Activated T-helper 1 cell treated with anti-CD3 and anti-CD28 coated beads, Interleukin-2, amount 50 U/mL, for 16 hours (primary cell): ENCODE measurements at places on chromosomes 3 and 15.
A peak's percentile ranks its signal among the peaks of the same experiment; 100 is the strongest.

- no peak for DNase-seq
These were observed 16.7 kb upstream of the PIGZ start for GRCh38 chr3:196985298-196985697.

DNA sequence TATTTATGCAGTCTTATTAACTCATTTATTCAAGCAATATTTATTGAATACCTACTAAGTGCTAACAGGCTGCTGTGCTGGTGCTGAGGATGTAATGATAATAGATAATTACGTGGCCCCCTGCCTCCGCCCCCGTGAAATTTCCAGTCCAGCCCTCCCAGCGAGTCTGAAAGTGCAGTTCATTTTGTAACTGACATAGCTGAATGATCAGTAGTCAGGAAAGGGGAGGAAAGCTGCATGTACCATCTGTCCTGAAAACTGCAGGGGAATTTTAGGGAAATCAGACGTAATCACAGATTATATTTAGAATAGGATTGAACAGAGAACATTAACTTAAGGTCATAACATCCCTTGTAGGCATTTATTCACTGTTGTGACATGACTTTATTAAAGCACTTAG is 736.8 kb downstream of the MCTP2 start:
- no peak for DNase-seq

DNA sequence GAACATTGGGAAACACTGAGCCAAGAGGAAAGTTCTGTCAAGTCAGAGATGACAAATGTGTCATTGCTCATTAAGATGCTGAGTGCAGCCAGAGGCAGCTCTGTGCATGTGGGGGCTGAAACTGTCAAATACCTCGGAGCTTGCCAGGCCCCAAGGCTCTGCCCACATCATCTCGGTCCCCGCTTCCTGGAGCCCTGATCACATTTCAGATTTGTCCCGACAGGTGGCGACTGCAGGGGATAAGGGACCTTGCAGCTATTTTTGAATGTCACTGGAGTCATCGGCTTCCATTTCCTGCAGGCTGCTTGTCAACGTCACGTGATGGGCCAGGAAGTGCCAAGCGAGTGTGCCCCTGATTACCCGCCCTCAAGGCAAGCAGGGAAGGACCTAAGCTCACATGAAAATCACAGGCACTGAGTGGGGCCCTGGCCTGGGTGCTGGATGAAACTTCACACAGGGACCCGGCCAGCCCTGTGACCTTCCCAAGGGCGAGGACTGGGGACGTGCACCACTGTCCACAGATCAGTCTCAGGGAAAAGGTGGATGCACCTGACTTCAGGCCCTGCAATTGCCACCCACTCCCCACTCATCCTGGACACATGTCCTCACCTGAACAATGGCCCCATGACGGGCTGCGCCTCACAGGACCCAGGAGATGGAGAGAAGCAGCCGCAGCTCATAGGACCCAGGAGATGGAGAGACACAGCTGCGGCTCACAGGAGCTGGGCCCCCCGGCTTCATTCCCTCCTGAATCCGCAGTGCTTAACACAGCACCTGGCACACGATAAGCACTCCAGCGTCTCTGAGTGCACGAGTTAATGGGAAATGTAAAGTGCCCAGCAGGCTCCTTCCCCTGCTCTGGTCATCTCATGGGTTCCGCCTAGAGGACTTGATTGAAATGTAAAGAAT is 73.4 kb downstream of the NUP210 start:
- DNase-seq = peak; percentile 56

DNA sequence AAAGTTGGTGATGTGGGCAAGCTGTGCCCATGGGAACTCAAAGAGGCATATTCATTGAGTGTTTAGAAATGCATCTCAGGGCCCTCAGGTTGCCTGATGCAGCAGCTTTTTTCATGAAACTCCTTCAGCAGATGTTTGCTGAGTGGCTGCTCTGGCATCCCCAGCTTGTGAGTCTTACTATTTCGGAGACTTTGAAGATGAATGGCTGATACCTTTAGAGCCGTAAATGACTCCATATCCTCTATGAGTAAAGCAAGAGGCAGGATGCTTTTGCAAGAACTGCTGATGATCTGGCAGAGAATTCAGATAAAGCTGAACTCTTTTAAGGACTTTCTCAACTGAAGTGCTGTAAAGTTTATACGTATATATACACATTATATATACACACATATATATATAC is 384.3 kb downstream of the CACNA2D3 start:
- DNase-seq = no peak

- no peak for DNase-seq
These were observed 2.9 kb upstream of the EPHB3 start for GRCh38 chr3:184558726-184559125.

DNA sequence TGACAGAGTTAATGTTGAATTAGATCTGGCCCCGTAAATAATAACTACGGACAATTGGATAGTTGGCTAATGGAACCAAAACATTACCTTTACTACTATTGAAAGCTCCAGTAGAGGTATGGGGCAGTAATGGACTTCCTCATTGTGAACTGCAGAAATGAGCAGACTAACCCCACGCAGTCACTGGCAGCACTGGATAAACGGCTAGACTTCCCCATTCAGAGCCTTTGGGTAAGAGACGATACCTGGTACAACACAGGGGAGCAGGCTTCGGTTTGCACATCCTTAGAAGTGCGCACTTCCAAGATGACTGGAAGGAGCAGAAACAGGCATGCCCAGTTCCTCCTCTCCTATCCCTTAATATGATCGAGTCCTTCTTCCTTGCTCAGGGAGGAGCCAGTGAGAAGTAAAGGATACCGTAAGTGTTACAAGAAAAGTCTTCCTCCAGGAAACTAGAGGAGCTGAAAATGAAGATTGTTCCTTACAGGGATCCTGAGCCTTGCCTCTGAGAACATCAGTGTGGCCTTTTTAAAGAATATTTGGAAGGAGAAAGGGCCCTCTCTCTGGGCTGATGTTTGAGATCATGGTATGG is 100.5 kb upstream of the NECTIN3 start:
- DNase-seq = no peak

GRCh38 chr3:3013317-3014052 is 96.7 kb downstream of the IL5RA start:
- DNase-seq = no peak

GRCh38 chr15:67021455-67021854 is 43.9 kb upstream of the SMAD3 start:
- no peak for DNase-seq

- DNase-seq = no peak
These were observed 341.4 kb downstream of the NAALADL2 start for GRCh38 chr3:175200391-175201095.

GRCh38 chr15:58627701-58628100 is 121.8 kb downstream of the ADAM10 start:
- DNase-seq = no peak

- DNase-seq = no peak
These were observed 105.7 kb downstream of the LRTM1 start for GRCh38 chr3:54822206-54822605.

DNA sequence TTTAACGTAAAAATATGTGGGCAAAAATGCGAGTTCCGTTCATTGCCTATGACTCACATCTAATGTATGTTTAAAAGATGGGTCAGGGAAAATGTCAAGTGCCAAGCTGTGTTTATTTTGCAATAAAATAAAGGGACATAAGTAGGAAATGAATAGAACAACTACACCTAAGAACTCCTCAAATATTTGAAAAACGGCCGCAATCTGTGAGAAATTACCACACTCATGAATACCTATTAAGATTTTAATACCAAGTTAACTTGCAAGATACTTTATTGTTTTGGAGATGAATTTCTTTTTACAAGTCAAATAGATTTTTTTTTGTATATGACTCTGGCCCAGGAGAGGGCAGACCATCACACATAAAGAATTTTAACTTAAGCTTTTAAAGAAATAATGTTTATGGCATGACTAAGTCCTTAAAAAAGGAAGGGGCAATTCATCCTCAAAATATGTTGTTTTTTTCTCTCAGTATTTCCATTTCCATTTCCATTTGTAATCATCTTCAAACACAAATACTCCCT is 152.7 kb downstream of the SUCNR1 start:
- DNase-seq = no peak

DNA sequence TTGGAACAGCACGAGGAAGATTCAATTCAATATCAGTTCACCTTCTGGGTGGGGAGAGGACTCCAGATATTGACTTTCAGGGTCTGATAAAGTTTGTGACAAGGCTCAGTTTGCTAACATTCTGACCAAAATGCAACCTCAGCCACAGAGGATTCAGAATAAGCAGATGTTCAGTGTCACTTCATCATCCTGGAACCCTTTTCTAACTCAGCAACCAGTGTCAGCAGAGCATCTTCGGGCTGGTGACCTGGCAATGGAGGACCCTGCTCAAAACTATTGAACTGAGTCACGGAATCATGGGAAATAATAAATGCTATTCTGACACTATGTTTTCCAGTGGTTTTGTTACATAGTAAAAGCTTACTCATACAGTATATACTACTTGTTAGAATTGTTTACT is 433.4 kb upstream of the CFAP20DC start:
- no peak for DNase-seq

DNA sequence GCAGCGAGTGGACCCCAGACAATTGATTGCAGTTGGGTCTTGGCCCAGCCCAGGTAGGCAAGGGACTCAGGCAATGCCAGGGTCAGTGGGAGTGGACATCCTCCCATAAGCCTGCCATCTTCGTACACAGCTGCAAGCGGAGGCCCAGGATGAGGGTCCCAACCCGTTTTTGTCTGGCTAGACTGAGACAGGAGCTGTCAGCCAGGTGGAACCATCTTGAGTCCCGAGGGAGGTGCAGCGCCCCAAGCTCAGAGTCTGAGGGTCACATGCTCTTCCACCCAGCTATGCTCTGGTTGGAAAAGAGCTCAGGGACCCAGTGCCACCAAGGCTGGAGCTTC is 22.6 kb upstream of the IP6K2 start:
- DNase-seq = no peak

DNA sequence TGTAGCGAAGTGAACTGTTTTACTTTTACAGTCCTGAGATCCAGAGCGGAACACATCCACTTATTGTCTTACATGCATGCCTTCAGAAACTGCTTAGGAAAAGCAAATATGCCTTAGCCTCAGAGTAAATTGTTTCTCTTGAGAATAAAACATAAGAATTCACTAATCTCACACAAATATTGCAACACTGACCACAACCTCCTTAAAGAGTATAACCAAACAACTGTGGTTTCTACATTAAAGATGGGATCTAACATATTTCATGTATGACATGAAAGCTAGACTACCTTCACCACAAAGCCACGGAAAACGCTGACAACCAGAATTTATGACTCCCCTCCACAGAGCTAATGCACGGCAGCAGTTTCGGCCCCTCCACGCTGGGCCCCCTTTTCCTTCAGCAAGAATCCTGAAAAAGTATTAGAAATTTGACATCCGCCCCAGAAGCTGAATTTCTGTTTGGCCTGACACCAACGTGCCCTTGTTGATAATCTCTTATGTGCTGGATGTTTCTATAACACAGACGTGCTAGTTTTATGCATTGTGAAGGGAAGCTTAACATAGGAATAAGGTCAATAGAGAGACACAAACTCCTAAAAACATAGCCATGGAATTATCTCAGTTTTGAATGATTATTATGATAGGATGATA is 84.6 kb downstream of the GREM1 start:
- no peak for DNase-seq

GRCh38 chr15:62770752-62771151 is 271.8 kb upstream of the TPM1 start:
- DNase-seq = no peak

GRCh38 chr15:52790169-52790708 is at the start of gene ONECUT1:
ONECUT1 (minus strand) TSS chr15:52790336; CDS start chr15:52789884, 452 bp downstream.
- DNase-seq = peak; percentile 44

DNA sequence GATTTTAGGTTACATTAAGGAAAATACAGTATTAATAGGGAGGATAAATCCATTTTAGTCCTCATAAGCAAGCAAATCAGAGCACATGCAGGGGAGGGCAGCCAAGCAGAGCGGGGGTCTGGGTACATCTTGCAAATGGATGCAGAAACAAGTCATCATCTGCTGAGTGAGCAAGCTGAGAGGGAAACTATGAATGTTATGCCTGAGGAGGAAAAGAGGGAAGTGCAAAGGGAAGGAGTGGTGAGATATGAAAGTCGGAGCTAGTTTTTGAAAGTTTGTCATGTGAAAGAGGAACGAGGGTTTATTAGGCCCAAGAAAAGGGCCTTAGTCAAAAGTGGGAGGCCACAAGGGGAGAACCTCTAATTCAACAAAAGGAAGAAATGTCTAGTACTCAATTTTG is 15.4 kb downstream of the PTX3 start:
- no peak for DNase-seq

GRCh38 chr15:53665930-53666329 is 93.5 kb downstream of the WDR72 start:
- DNase-seq = no peak

GRCh38 chr3:168442502-168442901 is 346.8 kb upstream of the GOLIM4 start:
- no peak for DNase-seq

GRCh38 chr15:81117136-81117535 is 16.9 kb upstream of the CFAP161 start:
- no peak for DNase-seq

DNA sequence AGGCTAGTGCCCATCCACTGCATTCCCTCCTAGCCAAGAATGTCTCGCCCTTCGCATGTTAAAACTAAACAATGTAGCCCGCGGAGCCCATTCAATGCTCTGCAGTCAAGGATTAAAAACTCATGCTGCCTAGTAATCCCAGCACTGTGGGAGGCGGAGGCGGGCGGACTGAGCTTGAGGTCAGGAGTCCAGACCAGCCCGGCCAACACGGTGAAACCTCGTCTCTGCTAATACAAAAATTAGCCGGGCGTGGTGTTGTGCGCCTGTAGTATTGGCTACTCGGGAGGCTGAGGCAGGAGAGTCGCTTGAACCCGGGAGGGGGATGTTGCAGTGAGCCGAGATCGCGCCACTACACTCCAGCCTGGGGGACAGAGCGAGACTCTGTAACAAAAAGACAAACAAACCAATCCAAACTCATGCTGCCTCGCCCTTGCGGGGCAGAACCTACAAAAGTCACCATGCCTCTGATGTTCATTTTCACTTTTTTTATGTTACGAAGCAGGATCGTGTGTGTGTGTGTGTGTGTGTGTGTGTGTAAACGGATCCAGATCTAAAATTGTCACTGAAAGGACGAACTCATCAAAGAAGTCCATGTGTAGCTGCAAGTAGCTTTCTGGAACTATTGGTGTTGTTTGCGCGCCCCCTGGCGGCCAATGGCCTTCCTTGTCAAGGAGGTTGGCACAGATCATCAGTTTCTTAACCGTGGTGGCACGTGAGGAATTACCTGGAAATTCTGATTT is 54.8 kb upstream of the SPESP1 start:
- peak; percentile 81 for DNase-seq

- no peak for DNase-seq
These were observed 83.0 kb downstream of the NPTN start for GRCh38 chr15:73550190-73550589.

GRCh38 chr3:30602946-30603345 is 3.5 kb upstream of the TGFBR2 start:
- DNase-seq = no peak

DNA sequence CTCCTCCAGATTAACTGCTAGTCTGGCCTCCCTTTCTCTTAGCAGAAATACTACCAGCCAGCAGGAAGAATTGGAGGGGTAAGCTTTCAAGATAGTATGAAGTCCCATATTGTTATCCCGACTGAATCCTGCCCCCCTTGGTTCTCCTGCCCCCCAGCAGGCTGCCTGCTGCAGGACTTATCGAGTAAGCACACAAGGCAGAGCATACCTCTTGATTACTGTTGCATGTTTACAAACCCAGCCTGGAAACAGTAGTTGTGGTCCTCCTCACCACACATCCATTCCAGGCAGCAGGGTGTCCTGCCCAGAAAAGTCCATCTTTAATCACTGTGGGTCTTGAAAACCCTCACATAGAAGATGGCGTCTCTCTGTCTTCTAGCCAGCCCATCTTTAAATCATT is 66.8 kb upstream of the PPP2R3A start:
- DNase-seq = no peak
